ENCODE measurements at places on chromosomes 6 and 20.

DNA sequence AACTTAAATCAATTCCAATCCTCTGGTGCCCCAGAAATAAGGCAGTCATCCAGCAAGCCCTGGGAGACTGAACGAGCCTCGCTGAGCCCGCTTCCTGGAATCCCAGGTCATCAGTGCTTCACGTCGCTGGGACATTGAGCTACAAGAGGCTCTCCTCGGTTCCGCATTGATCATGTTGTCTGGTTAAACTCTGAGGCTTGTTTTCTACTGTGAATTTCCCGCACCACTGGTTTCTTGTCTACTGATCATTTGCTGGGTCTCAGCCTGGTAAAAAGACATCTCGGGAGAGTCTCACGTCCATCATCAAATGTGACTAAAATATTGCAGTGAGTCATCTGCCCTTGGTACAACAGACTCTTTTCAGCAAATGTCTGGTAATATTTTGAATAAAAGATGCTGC lies 569.2 kb downstream of the QKI start:
- no peak for DNase-seq
- H3K36me3 ChIP-seq, result no peaks in the 10 kb centered on the region

DNA sequence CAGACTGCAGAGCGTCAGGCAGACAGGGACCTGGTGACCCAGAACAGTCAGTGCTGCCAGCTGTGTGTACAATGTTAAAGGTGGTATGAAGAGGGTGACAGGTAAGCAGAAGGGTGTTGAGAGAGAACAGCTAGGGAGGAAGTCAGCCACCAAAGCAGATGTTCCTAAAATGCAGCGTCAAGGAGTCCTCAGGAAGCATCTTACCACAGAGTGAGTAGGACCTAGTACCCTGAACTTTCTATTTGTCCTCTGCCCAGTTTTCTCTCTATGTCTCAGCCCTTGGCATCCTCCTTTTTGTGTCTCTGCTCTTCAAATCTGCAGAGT lies 14.2 kb downstream of the STMND1 start:
- no peaks in the 10 kb centered on the region for H3K4me1 ChIP-seq
- DNase-seq, result no peak
- no peaks in the 10 kb centered on the region for H3K36me3 ChIP-seq
- H3K27me3 ChIP-seq, result no peaks in the 10 kb centered on the region

GRCh38 chr6:136990754-136991153 lies 54.0 kb downstream of the IL20RA start:
- no peak overlapping the region for H3K4me3 ChIP-seq
- peaks cover 2% of the 10 kb centered on the region for H3K27me3 ChIP-seq
- H3K4me1 ChIP-seq, result no peaks in the 10 kb centered on the region
- no peak for DNase-seq
- no peaks in the 10 kb centered on the region for H3K36me3 ChIP-seq

- H3K27ac ChIP-seq, result peak overlapping the region; percentile 58
- no peaks in the 10 kb centered on the region for H3K27me3 ChIP-seq
- no peak overlapping the region for H3K4me3 ChIP-seq
- no peaks in the 10 kb centered on the region for H3K36me3 ChIP-seq
- DNase-seq, result peak; percentile 28
- H3K4me1 ChIP-seq, result no peaks in the 10 kb centered on the region
Measured at GRCh38 chr20:57628047-57628961, 8.1 kb upstream of the ZBP1 start.

GRCh38 chr6:62652692-62653328 lies 366.8 kb upstream of the KHDRBS2 start:
- no peaks in the 10 kb centered on the region for H3K27me3 ChIP-seq
- H3K4me1 ChIP-seq, result no peaks in the 10 kb centered on the region
- DNase-seq, result no peak
- no peak overlapping the region for H3K4me3 ChIP-seq
- no peak overlapping the region for H3K27ac ChIP-seq

DNA sequence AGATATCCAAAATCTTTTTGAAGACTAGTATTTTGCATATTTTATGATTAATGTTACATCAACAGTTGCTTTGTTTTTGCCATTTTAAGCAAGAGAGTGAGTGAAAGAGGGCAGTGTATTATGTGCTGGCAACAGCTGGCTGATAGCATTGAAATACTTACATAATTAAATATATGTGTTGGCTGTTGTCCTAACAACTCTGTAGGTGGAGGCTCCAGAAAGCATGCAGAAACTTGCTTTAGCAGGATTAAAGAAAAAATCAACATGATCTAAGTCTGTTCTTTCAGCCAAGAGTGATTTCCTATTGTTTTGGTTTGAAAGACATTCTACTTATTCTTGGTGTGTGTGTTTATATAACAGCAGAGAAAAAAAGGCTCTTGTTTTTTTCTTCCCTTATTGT lies 127.5 kb downstream of the CDKAL1 start:
- no peaks in the 10 kb centered on the region for H3K4me1 ChIP-seq
- H3K27ac ChIP-seq, result no peak overlapping the region
- H3K36me3 ChIP-seq, result no peaks in the 10 kb centered on the region
- H3K27me3 ChIP-seq, result no peaks in the 10 kb centered on the region
- DNase-seq, result no peak

DNA sequence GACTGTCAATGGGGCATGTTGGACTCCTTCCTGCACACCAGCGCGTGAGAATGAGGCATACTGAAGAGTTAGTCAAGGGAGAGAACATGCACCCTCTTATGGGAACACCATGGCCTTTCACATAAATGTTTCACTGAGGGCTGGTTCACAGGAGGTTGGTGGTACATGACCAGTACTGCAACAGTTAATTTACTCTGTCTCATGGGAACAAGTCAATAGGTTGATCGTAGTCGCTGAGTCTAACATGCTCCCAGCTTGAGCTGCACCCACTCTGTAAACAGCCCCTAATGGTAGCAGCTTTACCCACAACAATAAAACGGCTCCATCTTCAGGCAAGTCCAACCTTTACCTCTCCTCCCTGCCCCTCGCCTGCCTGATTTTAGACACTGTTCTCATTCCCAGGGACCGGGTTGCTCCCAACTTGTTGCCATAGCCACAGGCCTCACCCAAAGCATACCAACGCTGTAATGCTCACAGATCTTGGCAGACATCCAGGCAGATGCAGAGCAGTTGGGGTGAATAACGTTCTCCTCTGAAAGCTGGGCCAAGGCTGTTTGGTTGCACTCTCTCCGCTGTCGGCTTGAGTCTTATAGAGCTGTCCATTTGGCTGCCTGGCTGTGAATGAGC lies 111.3 kb downstream of the LY86 start:
- peak; percentile 94 for DNase-seq
- H3K27ac ChIP-seq, result peak overlapping the region; percentile 55
- H3K27me3 ChIP-seq, result no peaks in the 10 kb centered on the region
- H3K4me3 ChIP-seq, result no peak overlapping the region
